ENCODE measurements at places on chromosomes 1 and 21.

DNA sequence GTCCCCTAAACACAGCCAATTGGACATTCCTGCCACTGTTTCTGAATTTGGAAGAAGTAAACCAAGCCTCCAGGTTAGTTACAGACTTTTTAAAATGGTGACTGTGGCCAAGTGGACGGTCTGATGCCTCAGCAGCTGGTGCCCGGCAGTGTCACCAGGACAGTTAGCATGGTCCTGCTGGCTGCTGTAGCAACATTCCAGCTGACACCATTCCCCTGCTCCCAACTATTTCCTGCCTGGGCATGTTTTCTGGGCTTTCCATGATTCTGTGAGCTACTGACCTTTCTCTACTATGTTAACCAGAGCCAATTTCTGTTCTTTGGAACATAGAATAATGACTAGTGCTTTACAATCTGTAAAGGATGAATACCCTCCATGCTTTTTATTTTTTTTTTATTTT lies 95.0 kb downstream of the TLR5 start:
- no peak for DNase-seq

DNA sequence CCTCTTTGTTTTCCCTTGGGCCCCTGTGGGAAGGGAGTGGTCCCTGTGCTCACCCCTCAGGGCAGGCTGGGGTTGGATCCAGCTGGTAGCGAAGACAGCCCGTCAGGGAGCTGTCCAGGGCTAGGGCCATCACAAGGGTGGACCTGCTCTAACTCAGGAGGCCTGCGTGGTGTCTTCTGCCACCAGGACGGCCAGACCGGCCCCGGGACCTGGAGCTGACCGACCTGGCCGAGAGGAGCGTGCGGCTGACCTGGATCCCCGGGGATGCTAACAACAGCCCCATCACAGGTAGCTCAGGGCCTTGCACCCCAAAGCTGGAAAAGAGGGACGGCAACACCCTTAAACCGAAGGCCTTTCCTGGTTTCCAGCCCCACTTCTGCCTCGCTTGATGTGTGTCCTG lies 64.2 kb upstream of the CNTN2 start:
- no peak for DNase-seq

- no peak for DNase-seq
These were observed 172.8 kb upstream of the KCTD3 start for GRCh38 chr1:215394084-215394991.

- DNase-seq: no peak
These were observed 364.5 kb upstream of the DUSP10 start for GRCh38 chr1:222106377-222106776.

- DNase-seq: no peak
These were observed 4.9 kb upstream of the S100A3 start for GRCh38 chr1:153553830-153554541.
